ENCODE measurements at places on chromosomes 11 and 22.

- no peak for DNase-seq
Measured at GRCh38 chr11:86072211-86072610, 3.3 kb upstream of the PICALM start.

- DNase-seq = no peak
Measured at GRCh38 chr11:69941546-69942332, 122.5 kb upstream of the FGF3 start.

DNA sequence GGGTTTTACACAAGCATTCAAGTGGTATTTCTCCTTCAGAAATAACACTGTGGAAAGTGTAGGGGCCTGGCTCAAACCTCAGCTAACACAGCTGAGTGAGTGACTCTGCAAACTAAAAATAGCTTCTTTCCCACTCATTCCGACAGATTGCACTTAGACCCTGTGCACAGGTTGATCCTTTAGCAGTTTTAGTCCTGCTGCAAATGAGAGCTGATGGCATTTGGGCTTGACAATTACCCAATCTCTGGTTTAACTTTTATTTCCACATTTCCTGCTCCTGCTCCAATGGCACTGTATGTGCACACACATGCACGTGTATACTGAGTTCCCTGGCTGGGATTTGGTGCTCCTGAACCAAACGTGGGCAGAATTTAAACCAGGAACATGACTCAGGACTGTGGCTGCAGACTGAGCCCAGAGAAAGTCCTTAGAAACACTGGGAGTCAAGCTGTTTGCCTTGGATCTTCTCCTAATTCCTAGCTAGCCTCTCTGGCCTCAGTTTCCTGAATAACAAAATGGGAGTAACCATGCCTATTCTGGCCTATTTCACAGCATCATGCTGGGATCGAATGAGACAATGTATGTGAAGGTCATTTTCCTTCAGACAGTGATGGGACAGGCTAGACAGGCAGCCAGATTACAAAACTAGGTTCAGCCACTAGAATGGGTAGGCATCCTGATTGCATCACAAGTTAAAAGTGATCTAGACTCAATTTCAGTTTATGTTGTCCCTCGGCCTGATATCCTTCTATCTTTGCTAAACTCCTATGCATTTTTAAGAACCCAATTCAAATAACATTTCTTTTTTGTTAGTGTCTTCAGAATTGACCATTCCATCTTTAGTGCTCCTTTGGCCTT lies 58.2 kb downstream of the SERGEF start:
- DNase-seq = no peak

DNA sequence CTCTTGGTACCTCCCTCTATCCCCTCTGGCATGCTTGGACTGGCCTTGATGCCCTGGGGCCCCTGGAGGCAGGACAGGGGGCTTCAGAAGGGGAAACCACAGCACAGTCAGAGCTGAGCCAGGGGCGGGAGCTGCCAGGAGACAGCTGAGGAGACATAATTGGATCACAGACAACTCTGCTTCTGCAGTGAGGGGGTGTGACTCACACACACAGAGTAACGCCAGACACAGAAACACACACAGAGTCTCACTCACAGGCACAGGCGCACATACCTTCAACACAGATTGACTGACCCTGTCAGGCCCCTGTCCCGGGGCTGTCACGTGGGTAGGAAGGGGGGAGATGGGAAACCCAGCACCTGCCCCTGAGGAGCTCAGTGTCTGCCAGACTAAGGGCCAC lies 20.6 kb downstream of the STARD10 start:
- DNase-seq = peak; percentile 62

DNA sequence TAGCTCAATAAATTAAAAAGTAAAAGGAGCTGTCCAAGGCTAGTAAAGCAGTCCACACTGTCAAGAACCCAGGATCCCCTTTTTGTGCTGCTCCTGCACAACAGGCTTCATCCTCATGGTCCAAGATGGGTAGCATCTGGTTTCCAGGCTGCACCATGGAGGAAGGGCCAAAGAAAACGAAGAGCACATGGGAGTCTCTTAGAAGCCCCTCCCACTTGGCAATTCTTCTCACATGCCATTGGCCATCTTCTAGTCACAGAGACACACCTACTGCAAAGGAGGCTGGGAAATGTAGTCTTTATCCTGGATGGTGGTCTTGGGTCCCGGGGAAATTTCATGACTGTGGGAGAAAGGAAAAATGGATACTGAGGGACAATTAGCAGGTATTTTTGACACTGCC lies 37.8 kb downstream of the PRR5L start:
- DNase-seq = peak; percentile 71

- DNase-seq = no peak
Measured at GRCh38 chr22:37824674-37825641, 1.8 kb downstream of the GALR3 start.

- DNase-seq = no peak
Measured at GRCh38 chr11:90284171-90284570, 61.3 kb upstream of the CHORDC1 start.

DNA sequence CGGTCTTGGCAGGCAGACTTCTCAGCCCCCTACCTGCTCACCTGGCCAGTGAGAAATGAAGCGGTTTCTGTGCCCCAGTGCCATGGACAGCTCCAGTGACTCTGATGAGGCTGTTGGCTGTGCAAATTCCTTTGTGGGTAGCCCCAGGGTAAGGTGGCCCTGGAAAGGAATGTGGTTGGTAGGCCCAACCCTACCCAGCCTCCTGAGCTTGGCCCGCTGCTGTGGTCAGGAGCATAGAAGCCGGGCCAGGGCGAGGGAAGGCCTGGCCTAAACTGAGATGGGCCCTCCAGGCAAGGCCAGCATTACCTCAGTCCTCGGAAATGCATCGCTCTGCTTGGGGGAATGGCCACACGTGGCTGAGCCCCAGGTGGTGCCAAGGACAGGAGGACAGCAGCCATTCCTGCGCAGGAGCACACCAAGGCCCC lies 16.9 kb downstream of the DAGLA start:
- DNase-seq = peak; percentile 81

DNA sequence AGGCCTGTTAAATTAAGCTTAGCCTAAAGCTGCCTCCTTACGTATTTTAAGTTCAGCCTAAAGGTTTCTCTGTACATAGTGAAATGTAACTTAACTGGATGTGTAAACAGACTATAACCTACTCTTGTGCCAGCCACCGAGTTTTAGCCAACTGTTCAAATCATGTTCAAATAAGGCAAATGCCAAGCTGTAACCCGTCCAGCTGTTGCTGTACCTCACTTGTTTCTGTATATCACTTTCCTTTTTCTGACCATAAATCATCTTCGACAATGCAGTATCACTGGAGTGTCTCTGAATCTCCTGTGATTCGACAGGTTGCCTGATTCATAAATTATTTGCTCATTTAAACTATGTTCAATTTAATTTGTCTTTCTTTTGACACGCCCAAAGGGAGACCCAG lies 4.0 kb upstream of the PLAAT5 start:
- DNase-seq = no peak

DNA sequence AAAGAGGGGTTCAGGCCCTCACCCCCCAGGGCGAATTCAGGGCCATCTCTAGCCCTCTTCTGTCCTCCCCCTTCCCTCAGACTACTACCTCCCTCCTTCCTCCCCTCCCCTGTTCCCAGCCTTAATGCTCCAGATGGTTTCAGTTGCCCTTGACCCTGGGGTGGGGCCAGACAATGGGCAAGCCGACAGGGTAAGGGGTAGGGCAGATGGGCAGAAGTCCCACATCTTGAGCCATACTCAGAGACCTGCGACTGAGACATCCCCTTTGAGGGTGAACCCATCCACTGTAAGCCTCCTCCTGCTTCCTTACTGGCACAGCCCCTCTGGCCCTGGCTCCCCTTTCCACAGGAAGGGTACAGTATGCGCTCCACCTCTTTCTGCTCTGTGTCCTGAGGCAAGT lies 1.9 kb downstream of the RHBDD3 start:
- no peak for DNase-seq

GRCh38 chr11:128717516-128717915 lies 23.6 kb downstream of the FLI1 start:
- DNase-seq = no peak

DNA sequence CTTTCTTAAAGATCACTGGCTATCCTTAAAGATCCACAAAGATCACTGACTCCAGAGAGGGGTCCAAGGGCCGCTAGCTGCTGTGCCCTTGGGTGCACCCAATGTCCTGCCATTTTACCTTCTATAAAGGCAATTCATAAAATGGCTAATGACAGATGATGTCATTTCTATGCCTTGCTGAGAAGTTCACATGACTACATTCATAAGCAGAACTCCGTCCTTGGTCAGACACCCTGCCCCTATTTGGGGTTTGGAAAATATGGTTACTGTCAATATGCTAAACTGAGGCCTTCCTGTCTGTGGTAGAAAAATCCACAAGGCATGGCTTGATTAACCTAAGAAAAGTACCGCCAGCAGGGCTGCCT lies 60.9 kb upstream of the BMAL1 start:
- DNase-seq = no peak

DNA sequence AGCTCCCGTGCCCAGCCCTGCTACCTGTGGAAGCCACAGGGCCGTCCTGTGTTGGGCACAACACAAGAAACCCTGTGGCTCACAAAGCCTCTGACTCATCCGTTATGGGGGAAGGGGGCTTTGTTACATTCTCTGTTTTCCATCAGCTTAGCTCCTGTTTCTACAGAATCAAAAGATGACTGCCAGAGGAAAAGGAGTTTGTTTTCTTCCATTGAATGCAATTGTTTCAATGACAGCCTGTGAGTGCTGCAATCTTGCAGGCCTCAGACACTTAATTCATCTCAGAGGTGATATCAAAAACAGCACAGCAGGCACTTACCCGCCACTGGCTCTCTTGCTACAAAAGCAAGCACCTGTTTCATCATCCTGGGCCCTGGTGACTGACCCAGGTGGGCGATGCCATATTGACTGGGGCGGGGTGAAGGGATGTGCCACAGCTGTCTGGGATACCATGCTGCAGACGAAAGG lies 194.3 kb downstream of the OPCML start:
- no peak for DNase-seq

DNA sequence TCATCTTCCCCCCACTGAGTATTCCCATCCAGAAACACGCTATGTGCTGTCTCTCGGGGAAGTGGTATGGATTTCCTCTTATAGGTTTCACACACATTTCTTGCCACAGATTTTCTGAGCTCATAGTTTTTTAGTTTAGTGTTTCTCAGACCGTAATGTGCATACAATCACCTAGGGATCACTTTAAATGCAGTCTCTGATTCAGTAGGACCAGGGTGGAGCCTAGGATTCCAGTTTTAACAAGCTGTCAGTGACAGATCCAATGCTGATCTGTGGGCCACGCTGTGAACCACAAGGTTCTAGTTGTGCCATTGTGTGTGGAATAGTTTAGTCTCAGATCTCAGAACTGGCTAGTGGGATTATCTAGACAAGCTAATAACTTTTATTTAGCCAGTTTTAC lies 23.7 kb upstream of the CXCR5 start:
- DNase-seq = no peak

GRCh38 chr11:10459029-10459970 lies 4.2 kb downstream of the AMPD3 start:
- DNase-seq = no peak

DNA sequence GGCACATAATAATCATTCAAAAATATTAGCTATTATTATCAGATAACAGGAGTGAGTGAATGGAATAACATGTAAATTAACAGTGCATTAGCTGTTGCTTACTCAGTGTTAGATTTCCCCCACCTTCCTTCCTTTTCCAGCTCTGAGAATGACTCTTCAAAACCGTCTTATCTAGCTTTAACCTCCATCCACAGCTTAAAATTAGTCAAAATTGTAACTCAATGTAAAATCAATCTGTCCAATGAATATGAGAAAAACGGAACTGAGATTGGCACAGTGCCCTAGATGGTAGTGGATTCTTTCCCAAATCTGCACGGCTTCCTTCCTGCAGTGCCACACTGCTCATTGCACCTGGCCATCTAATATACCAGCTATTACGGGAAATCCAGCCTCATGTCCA lies 156.8 kb upstream of the BDNF start:
- DNase-seq = no peak

- no peak for DNase-seq
Measured at GRCh38 chr11:2118677-2119076, 20.5 kb downstream of the IGF2 start.

DNA sequence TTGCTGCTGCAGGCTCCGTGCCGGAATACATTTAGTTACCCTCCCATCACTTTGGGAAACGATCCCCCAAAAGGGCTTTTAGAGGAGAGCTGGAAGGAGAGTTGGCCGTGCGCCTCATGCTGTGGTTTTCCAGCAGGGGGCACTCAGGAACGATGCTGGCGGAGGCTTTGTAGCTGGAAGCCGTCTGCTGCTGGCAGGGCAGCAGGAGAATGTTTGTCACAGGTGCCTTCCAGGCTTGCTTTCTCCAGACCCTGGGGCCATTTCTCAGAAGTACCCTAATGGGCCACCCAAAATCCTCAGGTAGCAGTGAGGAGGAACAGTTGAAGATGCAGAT lies 30.0 kb upstream of the CABP7 start:
- peak; percentile 50 for DNase-seq

DNA sequence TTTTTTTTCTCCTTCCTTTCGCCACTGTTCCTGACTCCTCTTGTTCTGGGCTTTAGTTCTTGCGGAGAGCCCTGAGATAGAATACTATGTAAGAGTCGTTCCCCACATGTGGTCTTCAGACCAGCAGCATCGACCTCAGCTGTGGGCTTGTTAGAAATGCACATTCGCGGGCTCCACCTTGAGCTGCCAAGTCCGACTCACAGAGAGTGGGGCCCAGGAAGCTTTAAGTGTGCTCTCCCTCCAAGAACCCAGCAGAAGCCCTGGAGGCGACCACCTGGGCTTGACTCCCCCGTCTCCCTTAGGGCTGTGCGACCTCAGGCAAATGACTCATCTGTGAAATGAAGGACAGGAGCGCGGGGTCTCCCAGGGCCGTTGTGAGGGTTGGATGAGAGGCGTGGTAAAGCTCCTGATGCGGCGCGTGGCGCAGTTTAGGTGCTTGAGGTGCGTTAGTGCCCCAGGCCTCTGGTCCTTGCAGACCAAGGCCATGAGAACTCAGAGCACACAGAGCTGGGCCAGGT lies 18.8 kb downstream of the SAMM50 start:
- DNase-seq = no peak

GRCh38 chr11:60989093-60989650 lies 17.7 kb downstream of the CD6 start:
- DNase-seq = no peak

GRCh38 chr11:103749158-103749557 lies 287.3 kb upstream of the DDI1 start:
- DNase-seq = no peak

- no peak for DNase-seq
Measured at GRCh38 chr11:32939866-32940265, 47.3 kb downstream of the QSER1 start.

DNA sequence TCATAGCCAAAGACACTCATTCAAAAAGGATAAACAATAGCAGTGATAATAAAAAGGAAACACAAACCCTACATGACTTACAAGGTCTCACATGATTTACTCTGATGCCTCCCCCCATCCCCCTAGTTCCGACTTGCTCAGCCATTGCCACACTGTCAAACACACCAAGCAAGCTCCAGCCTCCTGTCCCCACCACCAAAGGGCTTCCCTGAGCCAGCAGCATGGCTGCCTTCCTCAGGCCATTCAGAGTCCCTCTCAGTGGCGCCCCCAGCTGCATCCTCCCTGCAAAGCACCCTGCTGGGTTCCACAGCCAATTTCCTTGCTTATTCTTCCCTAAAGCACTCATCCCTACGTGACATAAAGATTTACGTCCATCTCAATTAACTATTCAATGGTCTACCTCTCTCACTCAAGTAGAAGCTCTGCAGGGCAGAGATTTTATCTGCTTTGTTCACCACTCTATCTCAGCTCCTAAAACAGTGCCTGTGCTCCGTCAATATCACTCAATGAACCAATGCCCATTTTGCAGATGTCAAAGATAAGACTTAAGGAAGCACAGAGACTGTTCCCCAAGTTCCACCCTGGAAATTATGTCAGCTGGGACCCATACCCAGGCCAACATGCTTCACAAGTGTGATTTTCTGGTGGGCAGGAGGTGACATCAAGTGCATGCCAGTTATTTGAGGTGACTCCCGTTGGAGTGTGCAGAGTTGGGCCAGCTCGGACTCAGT lies 106.9 kb downstream of the SYN3 start:
- no peak for DNase-seq
